ENCODE measurements at places on chromosomes 3 and 15. TPM values are rescaled to one million over a fixed set of nuclear protein-coding genes. Genes with fewer than 3 reads are reported as not detected.

The MINAR1 gene
- total RNA-seq: 0.34 TPM

The OGG1 gene
- total RNA-seq: 25.3 TPM

The SOX14 gene
- not detected for total RNA-seq

The SLC30A4 gene
- 1.2 TPM for total RNA-seq

The KLF13 gene
- total RNA-seq: 18.8 TPM

The AGBL1 gene
- total RNA-seq: not detected

- peaks cover 11% of the 10 kb centered on the region for H3K4me1 ChIP-seq
- no peaks in the 10 kb centered on the region for H3K27me3 ChIP-seq
- peak overlapping the region; percentile 90 for H3K4me3 ChIP-seq
- no peaks in the 10 kb centered on the region for H3K36me3 ChIP-seq
- no peak overlapping the region for H3K27ac ChIP-seq
These were observed 513 bp downstream of the CLASP2 start for GRCh38 chr3:33717616-33717865.

- no peak overlapping the region for H3K27ac ChIP-seq
- H3K4me3 ChIP-seq: no peak overlapping the region
- H3K36me3 ChIP-seq: no peaks in the 10 kb centered on the region
- DNase-seq: no peak
- H3K27me3 ChIP-seq: no peaks in the 10 kb centered on the region
These were observed 4.9 kb downstream of the ADIPOQ start for GRCh38 chr3:186847437-186847836.

- no peaks in the 10 kb centered on the region for H3K36me3 ChIP-seq
- no peak overlapping the region for H3K4me3 ChIP-seq
- no peaks in the 10 kb centered on the region for H3K4me1 ChIP-seq
- no peak for DNase-seq
These were observed 40.8 kb upstream of the THBS1 start for GRCh38 chr15:39539973-39540558.

DNA sequence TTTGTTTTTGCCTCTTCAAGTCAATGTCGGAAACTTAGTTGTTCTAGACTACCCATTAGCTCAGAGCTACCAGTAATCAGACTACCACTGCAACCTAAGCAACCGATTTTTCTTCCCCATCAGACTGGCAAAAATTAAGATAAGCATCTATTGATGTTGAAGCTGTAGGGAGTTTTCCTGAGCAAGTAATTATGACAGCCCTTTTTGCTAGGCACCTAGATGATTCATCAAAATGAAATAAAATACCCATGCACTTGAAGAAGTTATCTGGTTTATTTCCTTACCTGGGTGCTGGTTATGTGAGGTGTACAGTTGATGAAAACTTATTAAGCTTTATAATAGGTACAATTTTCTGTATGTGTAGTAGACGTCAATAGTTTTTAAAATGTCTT, 554 bp upstream of the COMMD4 start:
- no peaks in the 10 kb centered on the region for H3K4me1 ChIP-seq
- H3K27me3 ChIP-seq: no peaks in the 10 kb centered on the region
- H3K27ac ChIP-seq: peak overlapping the region; percentile 94

- H3K4me1 ChIP-seq: peaks cover 45% of the 10 kb centered on the region
- no peaks in the 10 kb centered on the region for H3K27me3 ChIP-seq
- H3K27ac ChIP-seq: peak overlapping the region; percentile 91
- DNase-seq: no peak
- H3K36me3 ChIP-seq: no peaks in the 10 kb centered on the region
These were observed 1.6 kb downstream of the C15orf39 start for GRCh38 chr15:75203017-75203907.

GRCh38 chr3:37987315-37987697, 3.3 kb upstream of the VILL start:
- H3K4me3 ChIP-seq: no peak overlapping the region
- no peak for DNase-seq
- H3K27me3 ChIP-seq: no peaks in the 10 kb centered on the region
- peak overlapping the region; percentile 83 for H3K27ac ChIP-seq
- H3K36me3 ChIP-seq: no peaks in the 10 kb centered on the region
- H3K4me1 ChIP-seq: peaks cover 81% of the 10 kb centered on the region

GRCh38 chr3:110697961-110698360, 373.7 kb upstream of the NECTIN3 start:
- no peaks in the 10 kb centered on the region for H3K36me3 ChIP-seq
- H3K4me1 ChIP-seq: no peaks in the 10 kb centered on the region
- DNase-seq: no peak
- no peaks in the 10 kb centered on the region for H3K27me3 ChIP-seq

DNA sequence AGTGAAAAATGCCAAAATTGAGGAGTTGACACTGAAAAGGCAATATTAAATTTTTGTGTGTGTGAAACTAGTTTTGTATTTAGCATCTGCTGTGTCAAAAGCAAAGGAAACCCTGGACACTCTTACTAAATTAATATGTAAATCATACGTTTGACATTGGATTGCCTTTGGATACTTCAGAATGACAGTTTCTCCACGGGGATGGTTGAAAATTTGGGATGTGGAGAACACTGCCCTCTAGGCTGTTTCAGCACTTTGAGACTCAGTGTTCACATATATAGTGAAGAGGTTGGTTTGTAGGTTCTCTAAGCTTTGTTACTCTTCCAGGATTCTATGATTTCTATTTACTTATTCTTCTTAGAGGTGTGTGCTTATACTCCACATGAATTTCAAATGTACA, 3.0 kb downstream of the ROBO2 start:
- H3K4me3 ChIP-seq: no peak overlapping the region
- H3K27me3 ChIP-seq: peaks cover 3% of the 10 kb centered on the region
- H3K4me1 ChIP-seq: peaks cover 5% of the 10 kb centered on the region
- no peaks in the 10 kb centered on the region for H3K36me3 ChIP-seq

GRCh38 chr15:80986487-80986886, 3.1 kb downstream of the MESD start:
- H3K4me1 ChIP-seq: peaks cover 16% of the 10 kb centered on the region

DNA sequence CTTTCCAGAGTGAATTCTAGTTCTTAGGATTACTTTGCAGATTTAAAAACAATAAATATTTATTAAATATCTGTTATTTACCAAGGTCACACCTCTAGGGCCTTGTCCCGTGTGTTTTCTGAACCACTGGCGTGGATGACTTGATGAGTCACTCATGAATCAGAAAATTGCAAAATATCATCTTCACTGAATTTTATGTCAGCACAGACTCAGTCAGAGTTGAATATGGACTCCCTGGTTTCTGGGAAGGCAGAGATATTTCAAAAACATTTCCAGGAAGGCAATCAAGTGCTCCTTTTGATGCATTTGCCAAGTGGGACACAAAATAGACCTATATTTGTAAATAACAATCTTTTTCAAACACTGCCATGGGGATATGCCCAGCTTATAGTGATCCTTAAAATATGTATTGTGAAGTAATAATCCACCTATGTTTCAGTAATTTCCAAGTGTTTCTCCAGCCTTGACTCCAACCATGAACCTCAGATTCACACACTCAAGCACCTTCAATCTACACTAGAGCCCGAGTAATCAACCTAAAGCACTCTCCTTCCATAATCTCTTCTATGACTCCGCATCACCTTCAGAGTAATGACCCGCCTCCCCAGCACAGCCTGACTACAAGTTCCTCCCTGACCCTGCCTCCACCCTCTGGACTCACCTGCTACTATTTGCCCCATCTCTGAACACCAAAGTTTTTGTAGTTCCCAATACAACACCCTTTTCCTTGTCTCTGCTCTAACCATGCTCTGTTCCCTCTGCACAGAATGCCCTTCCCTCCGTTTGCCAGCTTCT, 24.3 kb downstream of the DPH3 start:
- no peaks in the 10 kb centered on the region for H3K36me3 ChIP-seq
- no peak for DNase-seq
- no peak overlapping the region for H3K27ac ChIP-seq
- no peaks in the 10 kb centered on the region for H3K27me3 ChIP-seq

DNA sequence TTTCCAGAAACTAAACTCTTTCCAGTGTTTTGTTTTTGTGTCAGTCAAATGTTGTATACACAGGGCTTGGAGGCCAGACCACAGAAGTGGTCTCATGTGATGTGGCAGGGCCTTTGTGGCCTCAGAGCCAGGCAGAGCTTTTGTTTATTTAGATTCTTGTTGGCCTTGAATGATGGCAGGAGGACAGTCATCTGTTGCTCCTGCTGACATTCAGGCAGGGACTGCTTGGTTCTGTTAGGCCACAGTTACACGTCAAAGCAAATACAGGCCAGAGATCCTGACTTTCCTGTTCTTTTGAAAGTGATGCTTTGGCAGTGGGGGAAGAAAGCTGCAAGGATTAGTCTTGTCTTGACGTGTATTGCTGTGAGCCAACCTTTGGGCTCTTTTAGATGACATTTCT, 325.1 kb downstream of the CACNA2D3 start:
- no peak overlapping the region for H3K27ac ChIP-seq
- DNase-seq: no peak
- H3K4me3 ChIP-seq: no peak overlapping the region
- H3K4me1 ChIP-seq: no peaks in the 10 kb centered on the region

GRCh38 chr3:132898141-132898540, 140.1 kb upstream of the TMEM108 start:
- H3K4me3 ChIP-seq: no peak overlapping the region
- no peaks in the 10 kb centered on the region for H3K27me3 ChIP-seq
- H3K27ac ChIP-seq: no peak overlapping the region

DNA sequence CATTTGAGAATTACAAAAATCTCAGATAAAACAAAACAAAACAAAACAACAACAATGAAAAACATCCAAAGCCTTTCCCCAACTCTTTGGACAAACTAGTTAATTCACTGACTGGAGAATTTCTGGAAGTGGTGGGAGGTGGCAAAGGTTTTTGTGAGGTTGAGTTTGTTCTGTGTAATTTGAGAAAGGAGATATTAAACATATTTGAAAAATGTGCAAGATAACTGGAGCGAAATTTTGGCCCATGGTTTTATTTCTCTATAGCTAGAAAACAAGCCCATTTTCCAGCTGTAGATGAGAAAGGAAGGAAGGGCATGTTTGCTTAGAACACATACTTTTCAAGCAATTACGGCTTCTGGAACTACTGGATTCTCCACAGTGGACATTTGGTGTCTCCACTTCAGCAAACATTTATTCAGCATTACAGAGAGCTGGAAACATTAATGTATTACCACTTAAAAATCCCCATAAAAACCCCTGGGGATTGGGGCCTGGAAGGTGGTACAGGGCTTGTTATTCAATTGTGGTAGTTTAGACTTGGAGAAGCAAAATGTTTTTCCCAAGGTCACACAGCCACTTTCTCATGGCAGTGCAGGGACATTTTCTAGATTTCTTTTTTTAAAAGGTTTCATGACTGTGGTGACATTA, 135.8 kb downstream of the THSD4 start:
- no peaks in the 10 kb centered on the region for H3K36me3 ChIP-seq
- no peak for DNase-seq
- H3K4me1 ChIP-seq: peaks cover 40% of the 10 kb centered on the region
- no peak overlapping the region for H3K4me3 ChIP-seq
- H3K27me3 ChIP-seq: no peaks in the 10 kb centered on the region
- peak overlapping the region; percentile 47 for H3K27ac ChIP-seq

DNA sequence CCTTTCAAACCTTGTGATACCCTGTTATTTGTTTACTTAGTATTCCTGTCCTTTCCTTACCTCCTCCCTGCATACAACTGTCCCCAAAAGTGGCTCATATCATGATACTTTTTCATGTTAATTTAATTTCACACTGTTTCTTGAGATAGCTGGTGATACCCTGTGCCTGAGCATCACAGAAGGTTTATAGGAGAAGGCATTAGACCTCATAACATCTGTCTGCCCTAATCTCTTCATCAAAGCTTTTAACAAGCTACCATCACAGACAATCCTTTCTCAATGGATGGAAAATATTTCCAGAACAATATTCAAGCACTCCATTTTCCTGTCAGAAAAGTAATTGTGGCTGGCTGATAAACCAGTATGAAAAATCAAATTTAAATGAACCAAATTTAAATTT, 81.6 kb downstream of the SSR3 start:
- no peaks in the 10 kb centered on the region for H3K4me1 ChIP-seq
- no peak overlapping the region for H3K27ac ChIP-seq
- no peak for DNase-seq
- H3K27me3 ChIP-seq: no peaks in the 10 kb centered on the region
- H3K4me3 ChIP-seq: no peak overlapping the region
- no peaks in the 10 kb centered on the region for H3K36me3 ChIP-seq

GRCh38 chr3:61345020-61345419, 93.8 kb upstream of the FHIT start:
- no peaks in the 10 kb centered on the region for H3K27me3 ChIP-seq
- no peak overlapping the region for H3K27ac ChIP-seq
- no peaks in the 10 kb centered on the region for H3K36me3 ChIP-seq

- no peaks in the 10 kb centered on the region for H3K27me3 ChIP-seq
- 0 out of 2 replicates have a peak, but pooled peaks cover 6% of the 10 kb centered on the region for H3K4me1 ChIP-seq
- no peak within 1 kb of the TSS for H3K27ac ChIP-seq
- H3K36me3 ChIP-seq: no peaks in the 10 kb centered on the region
- peak; percentile 81 for DNase-seq
These were observed at the start of gene IL17RD for GRCh38 chr3:57164657-57165573. TSS of gene IL17RD (minus strand) at chr3:57165353. CDS start at chr3:57165286, 67 bp downstream.

- H3K27me3 ChIP-seq: no peaks in the 10 kb centered on the region
- H3K4me1 ChIP-seq: no peaks in the 10 kb centered on the region
- H3K27ac ChIP-seq: no peak overlapping the region
- DNase-seq: no peak
- peaks cover 2% of the 10 kb centered on the region for H3K36me3 ChIP-seq
These were observed 49.2 kb downstream of the CYFIP1 start for GRCh38 chr15:22930782-22931484.

DNA sequence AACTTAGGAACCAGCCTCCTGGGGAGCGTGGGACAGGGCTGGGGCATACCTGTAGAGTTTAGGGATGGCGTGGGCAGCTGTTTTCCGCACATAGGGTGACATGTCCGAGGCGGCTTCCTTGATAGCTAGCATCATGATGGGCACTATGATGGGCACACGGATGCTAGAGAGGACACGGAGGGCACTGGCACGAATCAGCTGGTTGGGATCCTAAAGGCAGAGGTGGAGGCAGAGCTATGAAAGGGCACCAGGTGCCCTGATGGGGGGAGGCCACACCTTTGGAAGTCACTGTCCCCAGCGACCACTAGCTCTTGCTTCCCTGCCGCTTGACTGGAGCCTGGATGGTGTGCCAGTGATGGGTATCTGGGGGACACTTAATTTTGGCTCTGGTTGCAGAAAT, 28.3 kb downstream of the AP3B2 start:
- H3K27me3 ChIP-seq: no peaks in the 10 kb centered on the region
- H3K4me3 ChIP-seq: no peak overlapping the region
- no peak for DNase-seq
- no peaks in the 10 kb centered on the region for H3K36me3 ChIP-seq
- no peaks in the 10 kb centered on the region for H3K4me1 ChIP-seq

GRCh38 chr3:197736010-197736490, 654 bp downstream of the RUBCN start:
- peak overlapping the region; percentile 94 for H3K4me3 ChIP-seq
- no peaks in the 10 kb centered on the region for H3K27me3 ChIP-seq
- peak; percentile 27 for DNase-seq
- no peaks in the 10 kb centered on the region for H3K36me3 ChIP-seq
- H3K27ac ChIP-seq: peak overlapping the region; percentile 25

DNA sequence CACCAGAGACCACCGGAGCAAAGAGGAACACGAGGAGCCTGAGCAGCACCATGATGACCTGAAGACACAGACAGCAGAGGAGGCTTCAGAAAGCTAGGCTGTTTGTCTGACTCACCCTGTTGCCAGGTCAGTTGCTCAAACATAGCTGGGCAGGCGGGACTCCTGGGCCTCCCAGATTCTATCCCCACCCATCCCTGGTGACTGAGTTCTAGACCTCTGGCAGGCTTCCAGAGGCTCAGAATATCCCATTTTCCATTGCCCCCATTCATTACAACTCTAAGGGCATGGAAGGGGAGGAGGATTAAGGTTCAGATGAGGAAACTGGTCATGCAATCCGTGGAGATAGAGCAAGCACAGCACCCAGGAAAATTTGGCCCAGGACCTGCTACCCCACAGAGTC, at the start of gene CDHR4:
Gene CDHR4 (minus strand): TSS at position 113 of the 400 bp plus-strand sequence. CDS start 61 bp downstream, at position 52.
- no peaks in the 10 kb centered on the region for H3K36me3 ChIP-seq
- no peak within 1 kb of the TSS for H3K4me3 ChIP-seq
- no peaks in the 10 kb centered on the region for H3K4me1 ChIP-seq

Data from Caco-2 (cell line).